ENCODE measurements at places on chromosomes 5 and 9. TPM values are rescaled to one million over a fixed set of nuclear protein-coding genes. Genes with fewer than 3 reads are reported as not detected.

PCDHGA5 gene
- total RNA-seq: 3.6 TPM

HTR1A gene
- total RNA-seq: not detected

TAF11L10 gene
- not detected for total RNA-seq

PTGES gene
- total RNA-seq: 15.0 TPM

DELE1 gene
- 46.3 TPM for total RNA-seq

EIF4E1B gene
- total RNA-seq: not detected

NFIB gene
- total RNA-seq: 79.2 TPM

All from subcutaneous adipose tissue (tissue), 4 donors.